ENCODE measurements at places on chromosomes 4 and X.

- peak; percentile 39 for DNase-seq
Observed at GRCh38 chr4:180434131-180434895, 1808.9 kb upstream of the TENM3 start.

GRCh38 chr4:154305616-154306015, 186.0 kb downstream of the DCHS2 start:
- DNase-seq = no peak

- no peak for DNase-seq
Observed at GRCh38 chr4:69518102-69518501, 22.4 kb upstream of the UGT2B4 start.

DNA sequence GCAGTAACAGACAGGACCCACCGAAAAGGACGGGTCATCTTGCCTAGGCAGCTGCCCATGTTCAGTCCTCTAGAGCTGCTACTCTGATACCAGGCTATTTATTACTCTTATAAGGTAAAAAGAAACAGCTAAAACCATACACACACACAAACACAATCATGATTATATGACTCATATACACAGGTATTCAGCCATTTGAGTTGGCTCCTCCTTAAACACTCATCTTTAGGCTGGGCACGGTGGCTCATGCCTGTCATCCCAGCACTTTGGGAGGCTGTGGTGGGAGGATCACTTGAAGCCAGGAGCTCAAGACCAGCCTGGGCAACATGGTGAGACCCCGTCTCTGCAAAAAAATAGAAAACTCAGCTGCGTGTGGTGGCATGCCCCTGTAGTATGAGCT, 76.6 kb downstream of the F11 start:
- no peak for DNase-seq

- DNase-seq = no peak
Observed at GRCh38 chr4:81137446-81137845, 77.6 kb downstream of the PRKG2 start.

- no peak for DNase-seq
Observed at GRCh38 chr4:184598753-184599491, 50.3 kb downstream of the CASP3 start.

DNA sequence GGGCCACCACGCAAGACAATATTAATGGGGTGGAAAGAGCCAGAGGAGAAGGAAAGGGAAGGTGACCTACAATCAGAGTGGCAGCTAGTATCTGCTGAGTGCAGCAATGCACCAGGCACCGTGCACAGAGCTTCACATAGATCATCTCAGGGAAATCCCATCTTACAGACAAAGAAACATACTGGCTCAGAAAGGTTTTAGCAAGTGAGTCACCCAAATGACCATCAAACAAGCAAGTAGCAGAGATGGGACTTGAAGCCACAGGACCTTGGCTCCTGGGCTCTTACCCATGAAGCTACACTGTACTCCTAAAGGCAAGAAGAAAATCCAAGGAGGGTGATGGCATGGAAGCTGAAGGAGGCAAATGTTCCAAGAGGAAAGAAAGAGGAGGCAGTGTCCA, 6.8 kb downstream of the ANXA5 start:
- DNase-seq = peak; percentile 64

GRCh38 chr4:185263419-185263818, 54.0 kb downstream of the SNX25 start:
- no peak for DNase-seq

- peak; percentile 34 for DNase-seq
Observed at GRCh38 chr4:70632028-70632427, 3.5 kb downstream of the ENAM start.

Measured in kidney epithelial cell (primary cell).